ENCODE measurements at places on chromosomes 1 and 21.

- no peak for DNase-seq
These were observed 11.2 kb downstream of the FNBP1L start for GRCh38 chr1:93459126-93459525.

DNA sequence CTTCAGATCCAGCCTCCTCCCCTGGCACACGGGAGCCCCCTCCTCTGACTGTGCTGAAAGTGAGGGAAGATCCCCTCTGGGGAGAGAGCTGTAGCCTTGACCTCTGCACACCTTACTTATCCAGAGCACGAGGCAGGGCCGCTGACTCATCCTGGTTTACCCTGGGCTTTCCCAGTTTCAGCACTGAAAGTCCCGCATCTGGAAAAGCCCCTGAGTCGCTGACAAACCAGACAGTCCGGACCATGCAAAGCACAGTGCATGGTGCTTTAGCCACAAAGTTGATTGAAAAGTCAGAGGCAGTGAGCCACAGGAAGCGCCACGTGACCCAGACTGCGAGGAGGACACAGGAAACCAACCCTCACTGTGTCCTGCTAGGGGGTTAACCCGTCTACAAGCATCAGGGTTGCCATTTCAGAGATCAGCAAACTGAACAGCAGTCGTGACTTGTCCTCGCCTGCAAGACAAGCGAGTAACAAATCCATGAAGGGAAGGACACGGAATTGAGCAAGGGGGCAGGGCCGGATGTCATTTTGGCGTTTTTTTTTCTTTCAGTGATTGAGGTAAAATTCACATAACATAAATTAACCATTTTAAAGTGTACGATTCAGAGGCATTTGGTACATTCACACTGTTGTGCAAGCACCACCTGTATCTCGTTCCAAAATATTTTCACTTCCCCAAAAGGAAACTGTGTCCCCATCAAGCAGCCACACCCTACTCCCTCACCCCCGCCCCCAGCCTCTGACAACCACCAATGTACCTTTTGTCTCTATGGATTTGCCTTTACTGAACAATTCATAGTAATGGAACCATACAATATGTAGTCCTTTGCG, 19.9 kb upstream of the IFNGR2 start:
- peak; percentile 79 for DNase-seq

DNA sequence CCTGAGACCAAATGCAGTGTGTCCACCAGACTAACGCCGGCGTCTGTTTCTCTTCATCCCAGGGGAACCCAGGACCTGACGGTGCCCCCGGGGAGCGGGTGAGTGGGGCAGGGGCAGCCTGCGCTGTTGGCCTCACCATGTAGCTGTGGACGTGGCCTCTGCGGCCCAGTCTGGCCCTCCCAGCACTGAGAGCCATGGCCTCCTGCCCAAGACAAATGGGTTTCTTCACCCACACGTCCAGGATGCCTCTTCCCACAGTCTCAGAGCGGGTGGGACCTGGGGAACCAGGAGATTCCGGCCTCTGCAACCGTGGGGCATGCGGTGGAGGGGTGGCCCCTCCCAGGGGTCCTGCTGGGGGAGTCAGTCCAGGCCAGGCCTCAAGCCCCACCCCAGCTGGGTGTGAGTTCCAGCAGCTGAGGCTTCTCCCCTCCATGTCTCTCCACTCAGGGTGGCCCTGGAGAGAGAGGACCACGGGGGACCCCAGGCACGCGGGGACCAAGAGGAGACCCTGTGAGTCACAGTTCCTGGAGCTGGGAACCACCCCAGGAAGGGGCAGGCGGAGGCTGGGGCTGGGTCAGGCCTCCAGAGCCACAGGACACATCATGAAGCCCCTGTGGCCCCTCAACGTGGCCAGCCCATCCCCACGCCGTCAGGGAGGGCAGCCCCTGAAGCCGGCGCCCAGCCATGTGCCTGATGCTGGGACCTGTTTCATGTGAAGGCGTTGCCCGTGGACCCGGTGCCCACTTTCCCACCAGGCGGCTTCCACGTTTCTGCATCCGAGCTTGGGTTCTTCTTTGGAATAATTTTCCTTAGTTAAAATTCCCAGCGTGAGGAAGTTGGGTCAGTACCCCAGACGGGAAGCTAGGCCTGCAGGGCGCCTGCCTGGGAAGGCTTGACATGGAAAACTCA, 11.0 kb downstream of the COL6A1 start:
- no peak for DNase-seq

DNA sequence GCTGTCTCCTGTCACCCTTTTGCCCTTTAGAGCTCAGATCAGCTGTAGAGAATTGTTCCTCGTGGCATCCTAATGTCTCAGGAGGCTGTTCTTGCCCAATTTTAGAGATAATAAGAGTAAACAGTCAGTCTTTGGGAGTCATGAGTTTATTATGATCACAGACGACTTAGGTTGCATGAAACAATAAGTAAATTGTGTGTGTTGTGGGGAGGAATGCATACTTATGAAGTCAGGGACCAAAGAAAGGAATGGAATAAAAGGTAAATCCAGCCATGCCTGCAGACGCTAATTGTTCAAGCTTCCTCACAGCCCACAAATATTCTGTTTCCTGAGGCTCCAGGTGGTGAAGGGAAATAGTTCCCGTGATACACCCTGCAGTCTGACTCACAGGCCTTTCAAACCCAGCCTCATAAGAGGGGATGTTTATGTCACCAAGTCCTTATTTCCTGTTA, 897 bp downstream of the EPHX4 start:
- DNase-seq: no peak

GRCh38 chr1:204769997-204770396, 84.5 kb upstream of the LRRN2 start:
- DNase-seq: no peak

- DNase-seq: no peak
These were observed 59.2 kb downstream of the IVNS1ABP start for GRCh38 chr1:185257950-185258208.

GRCh38 chr21:41429925-41430491, 4.0 kb downstream of the MX1 start:
- DNase-seq: no peak

DNA sequence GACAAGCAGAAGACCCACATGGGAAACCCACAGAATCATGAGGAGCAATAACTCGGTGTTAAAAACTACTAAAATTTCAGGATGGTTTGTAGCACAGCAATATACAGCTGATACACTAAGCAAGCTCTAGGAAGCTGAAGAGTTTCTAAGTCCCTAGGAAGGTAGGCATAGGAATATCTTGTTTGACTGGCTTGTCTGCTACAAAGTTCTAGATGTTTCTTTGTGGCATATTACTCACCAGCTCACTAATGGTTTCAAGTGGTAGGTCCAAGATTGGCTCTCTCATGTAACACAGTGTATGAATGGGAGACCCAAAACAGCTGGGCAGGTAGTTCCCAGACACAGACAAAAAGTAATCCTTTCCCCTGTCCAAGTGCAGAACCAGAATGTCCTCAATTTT, 13.3 kb upstream of the MTF1 start:
- DNase-seq: no peak

DNA sequence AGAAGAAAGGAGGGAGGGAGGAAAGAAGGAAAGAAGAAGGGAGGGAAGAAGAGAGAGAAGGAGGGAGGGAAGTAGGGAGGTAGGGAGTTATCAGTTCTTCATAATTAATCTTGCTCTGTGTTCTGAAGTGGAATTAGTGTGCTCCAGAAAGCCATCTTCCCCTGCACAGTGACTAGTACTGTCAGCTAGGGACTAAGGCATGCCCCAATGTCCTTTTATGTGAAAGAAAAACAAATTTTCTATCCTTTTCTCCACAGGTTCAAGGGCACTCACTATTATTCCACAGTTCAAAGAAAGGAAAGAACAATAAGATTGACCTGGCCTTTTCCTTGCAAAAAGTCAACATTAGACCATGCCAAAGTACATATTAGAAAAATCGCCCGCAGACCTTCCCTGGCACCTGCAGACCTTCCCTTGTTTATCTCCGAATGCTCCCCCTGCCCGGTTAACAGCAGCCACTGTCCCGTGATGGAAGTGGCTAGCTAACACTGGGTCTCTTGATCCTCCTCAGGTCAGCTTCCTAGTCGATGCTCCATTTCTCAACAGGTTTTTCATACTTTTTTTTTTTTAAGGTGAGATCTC, 107.2 kb upstream of the EDEM3 start:
- DNase-seq: no peak

DNA sequence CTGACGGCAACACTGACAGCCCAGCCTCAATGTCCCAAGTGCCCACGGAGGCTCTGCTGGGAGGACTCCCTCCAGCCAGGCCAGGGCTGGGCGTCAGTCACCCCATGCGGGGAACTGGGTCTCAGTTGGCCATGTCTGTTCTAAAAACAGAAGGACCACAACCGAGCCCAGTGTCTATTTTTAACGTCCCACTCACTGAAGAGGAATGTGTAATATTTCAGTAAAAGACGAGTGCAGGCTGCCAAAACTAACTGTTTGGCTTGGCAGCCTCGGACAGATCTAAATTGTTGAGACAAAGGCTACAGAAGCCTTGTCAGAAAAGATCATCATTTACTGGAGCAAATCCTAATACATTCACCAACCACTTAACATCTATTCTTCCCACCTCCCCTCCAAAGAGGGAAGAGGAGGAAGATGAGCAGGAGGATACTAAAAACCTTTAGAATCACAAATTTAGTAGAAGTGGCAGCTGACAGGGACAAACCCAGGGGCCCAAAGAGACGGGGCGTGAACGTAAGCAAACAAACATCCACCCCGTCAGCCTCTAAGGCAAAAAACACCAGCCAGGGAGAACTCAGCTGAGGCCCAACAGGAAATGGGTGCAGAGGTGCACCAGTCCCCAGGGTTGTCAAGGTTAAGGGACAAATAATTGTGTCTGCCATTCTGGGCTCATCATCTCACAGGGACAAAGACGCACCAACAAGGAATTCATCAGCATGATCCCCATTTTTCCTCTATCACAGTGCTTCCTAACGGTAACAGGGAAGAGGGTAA, 18.7 kb downstream of the C1orf198 start:
- no peak for DNase-seq

- no peak for DNase-seq
These were observed 24.6 kb upstream of the ADARB1 start for GRCh38 chr21:45049714-45050344.

DNA sequence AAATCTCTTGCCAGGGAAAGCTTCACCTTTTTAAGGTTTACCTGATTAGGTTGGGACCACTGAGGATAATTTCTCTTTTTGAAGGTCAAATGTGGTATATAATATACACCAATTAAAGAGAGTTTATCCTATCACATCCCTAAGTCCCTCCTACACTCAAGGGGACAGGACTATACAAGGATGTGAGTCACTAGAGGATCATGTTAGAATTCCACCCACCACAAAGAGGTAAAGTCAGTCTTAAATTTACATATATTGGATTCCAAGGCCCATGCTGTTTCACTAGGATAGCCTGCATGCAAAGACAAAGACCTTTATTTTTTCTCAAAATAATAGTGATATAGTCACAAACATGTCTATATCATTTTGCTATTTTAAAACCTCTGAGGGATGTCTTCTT, 164.4 kb downstream of the GIPC2 start:
- no peak for DNase-seq

GRCh38 chr1:196372896-196373536, 235.2 kb downstream of the KCNT2 start:
- DNase-seq: peak; percentile 33

- no peak for DNase-seq
These were observed 581 bp downstream of the ETV3 start for GRCh38 chr1:157137408-157138219.

GRCh38 chr1:227944090-227944930, 3.4 kb downstream of the WNT9A start:
- DNase-seq: no peak

GRCh38 chr1:202645097-202645476, 65.2 kb downstream of the SYT2 start:
- DNase-seq: no peak

DNA sequence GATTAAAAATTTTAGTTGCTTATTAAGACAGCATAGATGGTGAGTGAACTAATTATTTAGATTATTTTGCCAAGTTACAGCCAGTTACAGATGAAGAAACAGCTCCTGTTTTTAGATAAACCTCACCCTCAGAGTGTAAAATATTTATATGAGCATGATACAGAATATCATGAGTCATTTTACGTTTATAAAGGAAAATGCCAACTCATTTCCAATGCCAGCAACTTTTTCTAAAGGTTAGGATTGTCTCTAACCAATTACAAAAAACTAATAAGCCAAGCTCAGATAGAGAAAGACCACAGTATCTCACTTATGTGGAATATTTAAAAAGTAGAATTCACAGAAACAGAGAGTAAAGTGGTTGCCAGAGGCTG, 590.1 kb downstream of the LTN1 start:
- no peak for DNase-seq

DNA sequence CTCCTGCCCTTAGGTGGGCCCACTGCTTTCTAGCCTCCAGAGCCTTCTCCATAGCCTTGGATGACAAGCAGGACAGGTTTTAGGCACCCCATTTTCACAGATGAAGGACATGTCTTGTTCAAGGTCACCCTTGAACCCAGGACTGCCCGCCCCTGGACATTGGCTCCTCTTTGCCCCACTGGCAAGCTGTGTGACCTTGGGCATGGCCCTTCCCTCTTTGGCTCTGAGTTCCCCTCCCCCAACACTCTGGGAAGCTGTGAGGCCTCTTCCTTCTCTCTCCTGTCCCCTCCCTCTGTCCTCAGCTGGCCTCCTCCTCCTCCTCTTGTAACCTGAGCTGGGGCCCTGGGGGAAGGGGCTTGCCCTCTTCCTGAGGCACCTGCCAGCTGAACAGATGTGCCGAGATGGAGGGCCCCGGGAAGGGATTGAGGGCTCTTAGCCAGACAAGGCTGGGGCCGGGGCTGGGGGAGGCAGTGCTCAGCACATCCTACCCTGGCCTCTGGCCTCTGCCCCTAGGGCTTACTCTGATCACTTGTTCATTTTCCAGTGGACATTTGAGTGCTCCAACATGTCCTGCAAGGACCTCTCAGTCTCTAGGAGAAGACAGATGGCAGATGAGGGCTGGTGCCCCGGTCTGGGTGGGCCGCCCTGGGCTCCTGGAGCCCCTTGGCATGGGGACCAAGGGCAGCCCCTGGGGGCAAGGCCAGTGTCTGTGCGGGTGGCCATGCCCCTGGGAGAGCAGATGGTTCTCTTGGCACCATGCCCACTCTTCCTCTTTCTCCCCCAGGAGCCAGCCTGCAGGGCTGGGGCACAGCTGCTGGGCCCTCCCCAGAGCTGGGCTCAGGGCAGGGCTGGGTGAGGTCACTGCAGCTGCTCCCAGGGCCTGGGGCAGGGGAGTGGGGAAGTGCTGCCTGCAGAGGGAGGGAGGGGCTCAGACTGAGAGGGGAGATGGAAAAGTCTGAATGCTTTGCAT, 10.7 kb downstream of the FOXO6 start:
- DNase-seq: no peak

- DNase-seq: no peak
These were observed 347.0 kb upstream of the AJAP1 start for GRCh38 chr1:4307468-4307845.

DNA sequence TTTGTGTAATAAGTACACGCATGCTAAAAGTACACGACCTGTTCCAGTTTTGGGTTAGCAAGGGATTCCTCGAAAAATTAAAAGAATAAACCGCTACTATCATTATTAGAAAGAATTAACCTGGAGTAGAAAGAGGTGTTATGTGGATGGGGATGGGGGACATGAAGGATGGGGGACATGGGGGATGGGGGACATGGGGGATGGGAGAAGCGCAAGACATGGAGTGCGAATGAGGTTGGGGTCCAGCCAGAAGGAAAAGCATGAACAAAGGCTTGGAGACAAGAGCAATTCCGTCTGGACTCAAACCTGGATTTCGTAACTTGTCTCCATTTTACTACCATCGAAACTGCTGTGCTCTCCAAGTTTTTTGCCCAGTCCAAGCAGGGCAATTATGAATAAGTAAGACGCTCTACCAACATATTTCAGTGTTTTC, 591 bp upstream of the KDM1A start:
- DNase-seq: no peak
